Astrocyte (in vitro differentiated cells and primary cell): ENCODE measurements at places on chromosomes 12 and 14.

- no peak for DNase-seq
These were observed 152.8 kb downstream of the SLCO1B3 start for GRCh38 chr12:20963303-20963702.

GRCh38 chr14:31277085-31277484 lies 69.5 kb upstream of the HECTD1 start:
- DNase-seq, result no peak

DNA sequence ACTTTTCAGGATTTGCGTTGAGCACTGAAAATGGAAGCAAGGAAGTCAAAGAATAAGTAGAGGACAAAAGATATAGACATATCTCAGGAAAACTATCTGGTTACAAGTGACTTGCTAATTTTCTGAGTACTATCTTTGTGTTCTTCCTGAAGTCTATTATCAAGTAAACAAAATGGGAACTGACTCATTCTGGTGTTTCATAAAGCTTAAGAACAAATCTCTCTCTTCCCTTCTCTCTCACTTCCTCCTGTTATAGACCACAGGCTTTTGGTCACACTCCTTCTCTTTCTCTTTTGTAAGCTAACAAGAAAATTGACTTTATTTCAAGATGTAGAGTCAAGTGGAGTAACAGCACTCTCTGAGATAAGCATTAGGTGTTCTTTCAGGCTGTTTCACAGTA lies 406.6 kb upstream of the SYT1 start:
- DNase-seq, result peak; percentile 35

GRCh38 chr12:105281694-105282049 lies 45.7 kb upstream of the APPL2 start:
- DNase-seq, result no peak

GRCh38 chr12:117026921-117027250 lies 72.3 kb downstream of the TESC start:
- no peak for DNase-seq

DNA sequence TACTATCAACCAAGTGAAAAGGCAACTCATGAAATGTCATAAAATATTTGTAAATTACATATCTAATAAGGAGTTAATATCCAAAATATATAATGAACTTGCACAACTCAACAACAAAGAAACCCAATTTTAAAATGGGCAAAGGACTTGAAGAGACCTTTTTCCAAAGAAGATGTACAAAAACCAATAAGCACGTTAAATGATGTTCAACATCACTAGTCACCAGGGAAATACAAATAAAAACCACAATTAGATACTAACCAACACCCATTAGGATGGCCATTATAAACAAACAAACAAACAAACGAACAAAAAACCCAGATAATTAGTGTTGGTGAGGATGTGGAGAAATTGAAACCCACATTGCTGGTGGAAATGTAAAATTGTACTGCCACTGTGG lies 92.3 kb upstream of the ARID2 start:
- DNase-seq, result no peak

- peak; percentile 63 for DNase-seq
These were observed 59.5 kb upstream of the IGF1 start for GRCh38 chr12:102539651-102540553.

GRCh38 chr14:61756135-61756534 lies 6.1 kb upstream of the SNAPC1 start:
- DNase-seq, result no peak
